ENCODE measurements at places on chromosomes 4 and X.
A peak's percentile ranks its signal among the peaks of the same experiment; 100 is the strongest.

GRCh38 chr4:185396724-185397385, at the start of gene ANKRD37:
TSS of gene ANKRD37 (plus strand) at chr4:185396841. CDS start at chr4:185396924, 83 bp downstream.
- DNase-seq: no peak

DNA sequence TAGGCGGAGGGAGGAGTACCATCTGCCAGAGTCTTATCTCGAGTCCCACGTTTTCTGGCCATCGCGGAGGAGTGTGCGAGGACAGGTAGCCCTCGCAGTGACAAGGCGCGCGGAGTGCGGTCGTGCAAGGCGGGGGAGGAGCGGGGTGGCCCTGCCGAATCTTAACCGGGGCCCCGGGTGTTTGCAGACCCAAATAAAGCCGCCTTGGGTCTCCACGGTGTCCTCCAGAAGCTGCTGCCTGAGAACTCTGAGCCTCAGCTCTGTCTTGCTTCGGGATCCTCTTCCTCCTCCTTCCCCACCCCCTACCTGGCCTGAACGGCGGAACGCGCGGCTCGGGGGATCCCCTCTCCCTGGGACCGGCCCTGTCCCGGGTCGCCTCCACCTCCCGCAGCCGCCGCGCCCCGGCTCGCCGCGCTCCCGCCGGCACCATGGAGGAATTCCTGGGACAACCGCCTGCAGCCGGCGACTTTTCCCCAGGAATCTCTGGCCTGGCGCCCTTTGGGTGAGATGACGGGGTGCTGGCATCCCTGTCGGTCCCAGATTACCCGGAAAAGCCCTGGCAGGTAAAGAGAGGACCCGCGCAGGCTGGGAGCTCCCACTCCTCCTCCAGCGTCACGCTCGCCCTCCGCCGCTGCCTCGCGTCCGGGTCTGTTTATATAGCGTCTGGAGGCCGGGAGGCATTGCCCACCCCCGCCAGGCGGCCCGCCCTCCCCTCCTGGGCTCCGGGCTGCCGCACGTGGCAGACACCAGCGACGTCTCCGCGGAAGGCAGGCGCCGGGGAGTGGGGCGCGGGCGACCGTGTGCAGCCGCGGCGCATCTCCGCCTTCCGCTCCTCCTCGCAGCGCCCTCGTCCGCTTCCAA, at the start of gene GALNTL6:
Gene GALNTL6 (plus strand): TSS at position 740 of the 861 bp plus-strand sequence.
- no peak for DNase-seq

- DNase-seq: no peak
Measured at GRCh38 chr4:91035276-91035675, 908.1 kb downstream of the CCSER1 start.

DNA sequence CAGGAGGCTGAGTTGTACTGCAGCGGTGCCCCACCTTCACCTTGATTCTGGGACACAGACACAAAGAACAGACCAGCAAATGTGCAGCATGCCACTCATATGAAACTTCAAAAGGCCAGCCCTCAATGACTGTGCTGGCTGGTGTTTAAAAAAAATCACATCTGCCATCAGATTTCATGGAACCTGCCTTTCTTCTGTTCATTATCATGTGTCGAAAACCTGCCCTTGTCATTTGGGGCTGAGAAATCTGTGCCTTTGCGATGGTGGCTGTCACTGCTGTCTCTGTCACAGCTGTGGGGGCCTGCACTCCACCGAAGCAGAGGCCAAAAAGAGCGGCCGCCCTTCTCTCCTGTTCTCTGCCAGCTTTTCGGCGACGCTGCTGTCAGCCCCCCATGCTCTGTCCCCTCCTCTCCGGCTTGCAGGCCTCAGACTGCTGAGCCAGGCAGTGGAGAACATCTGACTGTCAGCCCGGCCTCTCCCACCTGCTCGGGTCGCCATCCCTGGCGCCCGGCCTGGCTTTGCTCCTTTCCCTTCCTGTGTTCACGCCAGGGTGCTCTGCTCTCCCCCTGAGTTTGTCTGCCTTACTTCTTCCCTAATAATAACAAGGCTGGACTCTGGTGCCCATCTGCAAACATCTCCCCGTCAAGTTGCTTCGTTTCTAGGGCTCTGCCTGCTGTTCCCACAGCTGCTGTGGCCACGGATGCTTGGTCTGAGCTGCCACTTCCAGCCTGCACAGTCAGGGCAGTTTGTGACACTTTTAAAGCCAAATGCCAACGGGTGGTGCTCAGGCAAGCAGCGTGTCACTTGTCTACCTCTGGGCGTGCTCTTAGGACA, 355.2 kb downstream of the UNC5C start:
- no peak for DNase-seq

- DNase-seq: no peak
Measured at GRCh38 chr4:79078339-79078738, 139.1 kb upstream of the PAQR3 start.

DNA sequence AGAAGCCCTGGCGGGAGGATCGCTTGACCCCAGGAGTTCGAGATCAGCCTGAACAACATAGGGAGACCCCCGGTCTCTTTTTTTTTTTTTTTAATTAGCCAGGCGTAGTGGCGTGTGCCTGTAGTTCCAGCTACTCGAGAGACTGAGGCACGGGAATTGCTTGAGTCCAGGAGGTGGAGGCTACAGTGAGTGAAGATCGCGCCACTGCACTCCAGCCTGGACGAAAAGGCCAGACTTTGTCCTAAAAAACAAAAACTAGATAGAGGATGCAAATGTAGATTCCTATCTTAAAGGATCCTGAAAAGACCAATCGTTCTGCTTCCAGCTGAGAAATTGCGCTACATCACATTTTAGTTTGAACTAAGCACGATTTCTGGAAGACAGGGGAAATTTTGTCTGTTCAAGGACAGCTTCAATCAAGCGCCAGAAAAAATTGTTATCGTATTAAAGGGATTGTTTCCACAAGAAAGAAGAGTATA, 627 bp upstream of the HSD17B11 start:
- DNase-seq: no peak

- no peak for DNase-seq
Measured at GRCh38 chrX:16975233-16975632, 28.8 kb downstream of the REPS2 start.

DNA sequence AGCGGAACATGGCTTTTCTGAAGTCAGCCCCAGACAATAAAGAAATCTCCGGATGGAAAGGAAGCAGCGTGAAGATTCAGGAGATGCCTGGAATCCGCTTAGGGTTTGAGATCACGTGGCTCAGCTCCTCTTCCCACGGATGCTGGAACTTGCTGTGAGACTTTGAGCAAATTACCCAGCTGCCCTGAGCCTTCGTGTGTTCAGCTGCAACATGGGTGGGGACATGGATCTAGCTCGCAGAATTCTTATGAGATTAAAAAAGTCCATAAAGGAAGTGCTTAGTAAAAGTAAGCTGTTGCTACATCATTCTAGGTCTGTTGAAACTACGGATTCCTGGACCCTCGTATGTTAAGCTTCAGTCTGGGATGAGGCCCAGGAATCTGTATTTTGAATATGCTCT, 55.7 kb upstream of the STIM2 start:
- DNase-seq: no peak

DNA sequence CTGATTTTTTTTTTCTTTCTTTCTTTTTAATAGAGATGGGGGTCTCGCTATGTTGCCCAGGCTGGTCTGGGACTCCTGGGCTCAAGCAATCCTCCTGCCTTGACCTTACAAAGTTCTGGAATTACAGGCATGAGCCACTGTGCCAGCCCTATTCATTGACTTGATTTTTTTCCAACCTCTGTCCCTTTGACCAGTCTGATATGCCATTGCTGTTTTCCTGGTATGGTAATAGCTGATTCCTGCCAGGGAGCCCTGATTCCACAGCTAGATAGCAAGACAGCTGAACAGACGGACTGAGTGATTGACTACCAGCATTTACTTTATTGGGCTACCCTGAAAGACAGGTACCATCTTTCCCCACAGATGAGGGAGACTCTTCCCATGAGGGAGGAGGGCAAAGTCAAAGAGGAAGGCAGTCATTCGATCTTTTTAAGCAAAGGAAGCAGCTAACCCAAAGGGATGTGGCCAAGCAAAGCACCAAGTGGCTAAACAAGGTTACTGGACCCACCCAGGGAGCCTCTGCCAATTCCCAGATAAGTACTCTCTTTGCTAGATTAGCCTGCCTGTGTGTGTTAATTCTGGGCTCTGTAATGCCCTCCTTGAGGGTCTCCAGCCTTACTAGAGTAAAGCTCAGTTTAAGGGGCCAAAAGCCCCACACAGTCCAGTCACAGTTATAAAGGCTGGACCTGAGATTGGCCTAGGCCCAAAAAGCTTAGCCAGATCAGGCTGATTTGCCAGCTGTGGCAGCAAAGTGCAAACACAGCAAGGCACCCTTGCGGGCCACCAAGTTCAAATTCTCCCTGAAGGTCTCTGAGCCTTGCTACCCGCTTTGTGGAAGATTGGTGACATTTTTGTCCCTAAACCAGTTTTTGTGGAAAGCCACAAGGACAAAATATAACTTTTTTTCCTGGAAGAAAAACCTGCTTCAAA, 192.4 kb upstream of the GPC4 start:
- DNase-seq: no peak

DNA sequence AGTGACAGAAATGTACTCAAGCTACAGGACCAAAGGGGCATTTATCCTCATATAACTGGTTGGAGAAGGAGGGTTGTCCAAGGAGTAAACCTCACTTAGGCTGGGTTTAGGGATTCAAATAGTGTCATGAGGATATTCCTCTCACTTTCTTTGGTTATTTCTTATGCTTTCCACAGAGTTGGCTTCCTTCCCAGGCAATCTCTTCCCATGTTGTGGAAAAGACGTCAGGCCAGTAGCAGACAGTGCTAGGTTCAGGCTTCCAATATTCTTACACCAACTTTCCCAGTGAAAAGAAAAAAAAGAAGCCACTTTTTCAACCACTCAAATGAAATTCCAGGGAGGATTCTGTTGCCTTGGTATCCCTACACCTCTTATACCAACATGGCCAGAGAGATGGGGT, 653.0 kb downstream of the C4orf33 start:
- DNase-seq: no peak

DNA sequence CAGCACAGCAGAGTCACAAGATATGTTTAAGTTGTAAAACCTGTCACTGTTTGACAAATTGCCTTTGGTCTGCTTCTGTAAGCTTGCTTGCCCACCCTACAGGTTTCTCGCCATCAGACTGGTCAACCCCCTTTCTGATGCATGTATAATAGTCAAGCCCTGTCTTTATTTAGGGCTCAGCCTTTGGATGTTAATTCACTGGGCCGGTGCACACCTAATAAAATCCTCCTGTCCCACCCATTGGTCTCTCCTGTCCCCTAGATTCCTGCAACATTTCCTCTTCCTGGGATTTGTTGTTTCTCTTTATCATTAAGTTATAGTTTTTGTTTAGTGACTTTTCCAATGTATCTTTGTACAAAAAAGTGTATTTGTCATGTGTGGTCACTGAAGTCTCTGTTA, 38.2 kb downstream of the GLUD2 start:
- no peak for DNase-seq

- no peak for DNase-seq
Measured at GRCh38 chr4:61666244-61666643, 466.1 kb downstream of the ADGRL3 start.

DNA sequence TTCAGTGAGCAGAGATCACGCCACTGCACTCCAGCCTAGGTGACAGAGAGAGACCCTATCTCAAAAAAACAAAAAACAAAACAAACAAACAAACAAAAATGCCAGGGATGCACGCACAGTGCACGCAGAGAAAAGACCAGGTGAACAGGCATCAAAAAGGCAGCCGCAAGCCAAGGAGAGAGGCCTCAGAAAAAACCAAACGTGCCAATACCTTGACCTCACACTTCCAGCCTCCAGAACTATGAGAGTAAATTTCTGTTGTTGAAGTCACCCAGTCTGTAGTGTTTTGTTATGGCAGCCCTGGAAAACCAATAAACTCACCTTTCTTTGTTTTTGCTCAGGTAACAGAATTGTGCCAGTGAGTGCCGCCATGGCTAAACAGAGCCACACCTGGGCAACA, 66.0 kb downstream of the CHRNA9 start:
- DNase-seq: no peak

DNA sequence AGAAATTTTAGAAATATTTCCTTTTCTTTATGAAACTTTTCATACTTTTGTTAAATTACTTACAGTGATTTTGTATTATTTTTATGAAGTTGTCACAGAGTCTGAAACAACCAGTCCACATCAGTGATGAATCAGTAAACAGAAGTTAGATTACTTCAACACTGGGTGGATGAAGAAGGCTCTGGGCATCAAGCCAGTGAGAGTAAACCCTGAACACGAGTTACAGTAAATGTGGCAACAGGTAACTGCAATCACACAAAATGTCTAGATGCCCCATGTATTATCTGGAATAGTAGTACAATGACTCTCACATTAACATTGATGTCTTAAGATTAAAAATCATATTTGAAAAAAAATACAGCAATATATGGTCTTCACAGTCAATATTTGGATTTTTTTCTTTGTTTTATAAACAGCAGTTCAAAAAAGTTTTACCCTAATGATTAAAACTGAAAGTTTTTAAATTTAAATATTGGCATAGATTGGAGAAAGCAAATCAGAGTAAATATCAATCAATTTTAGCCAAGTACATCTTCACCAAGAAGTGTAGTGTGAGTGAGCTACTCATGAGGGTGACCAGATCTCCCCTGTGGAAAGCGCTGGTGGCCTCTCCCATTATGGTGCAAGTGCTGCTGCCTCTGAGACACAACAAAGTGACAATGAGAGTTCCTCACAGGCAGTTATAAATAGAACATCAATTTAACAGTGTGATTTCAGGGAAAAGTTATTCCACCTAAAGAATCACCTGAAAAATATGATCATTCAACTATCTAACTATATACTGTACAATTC, 63.2 kb upstream of the UGT2B7 start:
- DNase-seq: no peak

GRCh38 chr4:96603641-96604040, 763.7 kb downstream of the PDHA2 start:
- DNase-seq: no peak

- no peak for DNase-seq
Measured at GRCh38 chr4:149294601-149295000, 521.0 kb downstream of the IQCM start.

DNA sequence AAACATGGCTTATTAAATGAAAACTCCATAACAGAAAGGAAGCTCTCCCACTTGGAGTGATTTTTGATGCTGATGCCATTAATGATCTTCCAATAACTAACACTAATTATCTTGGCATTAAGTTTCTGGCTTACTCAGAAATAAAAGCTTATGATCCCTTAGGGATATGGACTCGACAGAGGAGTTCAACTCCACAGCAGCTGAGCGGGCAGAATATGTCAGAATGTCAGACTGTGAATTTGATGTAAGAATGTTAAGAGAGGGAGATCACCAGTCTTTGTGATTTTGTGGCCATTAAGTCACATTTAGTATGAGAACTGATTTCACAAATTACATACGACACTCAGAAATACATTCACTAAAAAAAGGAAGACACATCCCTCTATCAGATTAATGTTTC, 2244.0 kb downstream of the ARAP2 start:
- DNase-seq: no peak

DNA sequence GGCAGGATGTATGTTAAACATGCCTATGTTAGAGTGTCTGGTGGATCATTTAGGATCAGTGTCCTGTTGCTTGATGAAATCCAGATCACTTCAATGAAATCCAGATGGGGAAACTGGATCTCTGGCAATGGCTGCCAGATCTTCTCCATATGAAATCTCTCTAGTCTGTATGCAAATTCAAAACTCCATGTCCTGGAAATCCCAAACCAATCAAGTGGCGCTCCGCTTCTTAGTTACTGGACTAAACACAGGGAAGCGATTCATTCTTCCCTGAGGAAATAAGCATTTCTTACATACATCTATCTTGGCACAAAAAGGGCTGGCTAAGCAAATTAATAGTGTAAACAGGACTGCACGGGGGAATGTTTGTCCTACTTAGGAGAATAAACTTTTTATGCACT, 94.9 kb downstream of the HDAC8 start:
- DNase-seq: no peak

GRCh38 chr4:82038936-82039335, 334.9 kb downstream of the HNRNPD start:
- DNase-seq: no peak

- DNase-seq: peak; percentile 50
Measured at GRCh38 chrX:71171110-71171801, 26.6 kb downstream of the NLGN3 start.

All from NT2/D1 (cell line).